Stimulated activated CD4-positive, alpha-beta T cell treated with anti-CD3 and anti-CD28 coated beads, Interleukin-4, amount 100 ng/mL, for 4 hours (primary cell): ENCODE measurements at places on chromosomes 11 and 22.

- DNase-seq = no peak
Measured at GRCh38 chr11:75174781-75175370, 24.0 kb downstream of the SLCO2B1 start.

DNA sequence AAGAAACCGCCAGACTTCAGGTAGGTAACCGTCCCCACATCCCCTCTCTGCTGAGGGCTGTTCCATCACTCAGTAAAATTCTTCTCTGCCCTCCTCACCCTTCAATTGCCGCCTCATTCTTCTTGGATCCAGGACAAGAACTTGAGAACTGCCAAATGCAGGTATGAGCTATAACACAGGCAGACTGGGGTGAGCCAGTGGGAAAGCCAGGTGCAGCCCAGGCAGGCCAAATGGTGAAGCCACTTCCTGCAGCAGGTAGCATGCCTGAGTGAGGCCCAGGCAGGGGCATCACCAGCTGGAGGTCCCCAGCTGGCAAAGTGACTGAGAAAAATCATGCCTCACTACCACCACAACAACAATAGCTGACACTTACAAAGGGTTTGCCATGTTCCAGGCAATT lies 22.4 kb upstream of the API5 start:
- DNase-seq = no peak

DNA sequence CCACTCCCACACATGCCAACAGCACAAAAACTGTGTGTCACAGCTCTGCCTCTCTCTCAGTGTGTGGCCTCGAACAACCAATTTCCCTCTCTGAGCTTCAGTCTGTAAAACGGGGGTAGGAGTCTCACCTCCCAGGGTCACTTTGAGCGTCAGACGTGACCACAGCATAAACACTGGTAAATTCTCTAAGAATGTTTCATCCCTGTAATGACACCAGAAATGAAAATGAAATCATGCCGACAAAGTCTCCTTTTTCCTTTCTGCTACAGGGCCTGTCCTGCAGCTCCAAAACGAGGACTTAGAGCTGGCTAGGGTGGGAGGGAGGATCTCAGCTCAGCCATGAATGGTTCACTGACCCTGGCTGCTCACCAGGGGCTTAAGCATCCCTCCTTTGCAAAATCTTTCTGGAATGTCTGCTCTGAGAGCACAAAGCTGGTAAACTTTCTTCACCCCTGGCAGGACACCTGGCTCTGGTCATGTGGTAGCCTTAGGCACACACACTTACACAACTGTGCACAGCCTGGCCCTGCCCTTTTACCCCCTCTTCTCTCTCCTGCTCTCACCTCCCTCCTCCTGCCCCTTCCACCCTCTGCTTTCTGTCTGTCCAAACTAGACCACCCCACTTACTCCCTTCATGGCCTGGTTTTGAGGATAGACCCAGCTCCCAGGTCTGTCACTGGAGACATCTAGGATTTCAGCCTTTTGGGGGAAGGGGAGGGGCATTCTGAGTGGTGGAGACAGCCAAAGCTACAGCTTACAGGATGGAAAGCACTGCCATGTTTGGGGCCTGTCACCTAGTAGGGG lies 12.3 kb upstream of the TSKU start:
- DNase-seq = no peak

DNA sequence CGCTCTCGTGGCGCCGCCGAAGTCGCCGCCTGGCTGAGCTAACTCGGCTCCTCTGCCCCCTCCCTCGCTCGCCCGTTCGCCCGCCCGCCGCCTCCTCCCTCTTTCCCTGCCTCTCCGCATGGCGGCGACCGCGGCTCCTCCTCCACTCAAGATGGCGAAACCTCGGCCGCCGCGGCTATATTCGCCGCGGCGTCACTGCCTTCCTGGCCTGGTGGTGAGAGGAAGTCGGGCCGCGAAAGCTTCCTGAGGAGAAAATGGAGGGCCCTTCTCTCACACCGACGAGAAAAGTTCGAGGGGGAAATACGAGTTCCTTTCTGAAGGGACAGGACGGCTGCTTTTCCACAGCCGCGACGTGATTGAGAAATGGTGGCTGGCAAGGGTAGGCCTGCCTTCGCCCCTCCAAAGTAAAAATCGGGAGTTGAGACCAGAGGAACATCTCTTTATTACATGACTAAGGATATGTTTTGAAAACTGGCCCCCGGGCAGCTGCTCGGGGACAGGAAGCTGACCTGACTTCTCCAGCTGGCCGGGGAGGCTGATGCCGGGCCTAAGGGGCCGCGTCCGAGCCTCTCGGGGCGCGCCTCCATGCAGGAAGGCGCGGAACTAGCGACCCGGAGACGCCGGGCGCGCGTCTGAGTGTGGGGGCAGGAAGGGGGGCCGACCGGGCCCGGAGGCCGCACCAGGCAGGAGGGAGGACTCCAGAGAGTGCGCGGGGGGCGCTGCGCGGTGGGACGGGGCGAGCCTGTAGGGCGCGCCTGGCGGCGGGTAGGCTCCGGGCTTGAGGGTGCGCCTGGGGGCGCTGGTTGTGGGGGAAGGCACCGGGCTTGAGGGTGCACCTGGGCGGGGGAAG lies at the start of gene DDX6:
TSS of gene DDX6 (minus strand) at position 54 of the 850 bp plus-strand sequence. CDS start 4,913 bp downstream, outside the sequence.
- peak; percentile 87 for DNase-seq

DNA sequence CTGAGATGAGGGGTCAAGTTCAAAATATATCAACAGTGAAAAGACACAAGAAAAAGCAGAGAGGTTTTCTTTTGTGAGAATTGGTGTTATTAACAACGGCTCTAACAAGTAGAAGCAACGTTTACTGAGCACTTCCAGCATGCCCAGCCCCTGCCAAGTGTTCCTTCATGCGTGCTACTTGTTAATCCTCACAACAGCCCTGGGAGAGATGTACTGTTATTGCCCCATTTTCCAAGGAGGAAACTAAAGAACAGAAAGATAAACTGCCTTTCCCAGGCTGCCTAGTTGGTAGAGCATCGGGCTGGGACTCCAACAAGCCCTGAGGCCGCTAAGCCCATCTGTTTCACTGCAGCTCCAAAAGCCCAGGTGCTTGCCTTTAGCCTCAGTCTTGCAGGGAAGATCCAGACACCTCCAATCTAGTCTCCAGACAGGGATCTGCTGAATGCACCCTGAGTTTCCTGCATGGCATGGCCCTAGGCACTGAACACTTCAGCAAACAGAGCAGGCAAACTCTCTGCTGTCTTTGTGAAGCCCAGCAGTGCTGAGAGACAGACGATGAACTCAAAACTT lies 25.5 kb downstream of the SPATA19 start:
- no peak for DNase-seq

- no peak for DNase-seq
Measured at GRCh38 chr11:69984457-69985261, 93.5 kb upstream of the ANO1 start.

DNA sequence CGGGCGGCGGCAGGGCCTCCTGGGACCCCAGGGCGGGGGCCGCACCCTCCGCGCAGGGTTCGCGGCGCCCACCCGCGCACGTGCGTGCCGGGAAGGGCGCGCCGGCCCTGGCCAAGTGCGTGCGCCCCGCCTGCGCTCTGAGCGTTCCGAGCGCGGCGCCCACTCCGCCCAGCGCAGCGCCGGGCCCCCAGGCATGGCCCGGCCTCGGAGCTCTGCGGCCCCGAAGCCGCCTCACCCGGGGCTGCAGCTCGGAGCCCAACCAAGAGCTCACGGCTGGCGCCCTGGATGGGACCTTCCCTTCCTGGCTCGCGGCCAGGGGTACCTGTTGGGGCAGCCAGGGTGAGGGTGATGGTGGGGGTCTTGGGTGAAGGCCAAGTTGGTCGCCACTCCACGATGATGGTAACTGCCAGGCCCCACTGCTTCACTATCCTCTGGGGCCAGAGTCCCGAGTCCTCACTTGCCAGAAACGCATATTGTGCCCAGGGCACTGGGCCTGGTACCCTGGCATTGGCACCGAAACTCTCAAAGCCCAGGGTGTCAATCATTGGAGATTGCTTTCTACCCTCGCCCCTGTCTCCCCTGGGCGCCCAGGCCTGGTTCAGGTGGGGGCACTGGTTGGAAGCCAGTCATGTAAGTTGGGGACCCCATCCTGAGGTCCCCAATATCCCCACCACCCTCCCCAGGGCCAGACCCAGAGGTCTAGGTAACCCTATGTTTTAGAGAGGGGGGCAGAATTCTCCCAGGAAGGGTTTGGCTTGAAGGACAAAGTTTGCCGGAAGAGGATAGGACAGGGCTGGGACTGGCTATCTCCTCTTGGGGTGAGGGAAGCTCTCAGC lies 882 bp downstream of the ANO1 start:
- DNase-seq = no peak

- no peak for DNase-seq
Measured at GRCh38 chr11:47506795-47507562, 46.0 kb downstream of the CELF1 start.

DNA sequence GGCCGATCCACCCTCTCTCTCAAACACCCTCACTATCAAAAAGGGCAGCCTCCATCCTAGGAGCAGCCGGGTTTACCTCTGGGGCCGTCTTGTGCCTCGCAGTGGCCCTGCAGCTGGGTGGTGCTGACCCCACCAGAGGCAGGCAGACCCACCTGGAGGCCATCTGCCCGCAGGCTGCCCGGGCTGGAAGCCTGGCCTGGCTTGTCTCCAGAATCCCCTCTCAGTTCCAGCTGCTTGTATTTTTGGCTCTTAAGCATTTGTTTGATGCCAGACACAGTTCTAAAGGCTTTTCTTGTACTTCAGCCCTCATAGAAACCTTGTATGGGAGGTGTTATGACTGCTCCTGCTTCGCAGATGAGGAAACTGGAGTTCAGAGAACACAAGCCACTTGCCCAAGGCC lies 4.2 kb upstream of the NFAM1 start:
- DNase-seq = no peak

- DNase-seq = no peak
Measured at GRCh38 chr11:122633219-122633829, 22.2 kb upstream of the UBASH3B start.

GRCh38 chr11:65055538-65055937 lies 2.8 kb downstream of the NAALADL1 start:
- no peak for DNase-seq

GRCh38 chr11:65429724-65430405 lies 7.3 kb downstream of the NEAT1 start:
- DNase-seq = no peak

DNA sequence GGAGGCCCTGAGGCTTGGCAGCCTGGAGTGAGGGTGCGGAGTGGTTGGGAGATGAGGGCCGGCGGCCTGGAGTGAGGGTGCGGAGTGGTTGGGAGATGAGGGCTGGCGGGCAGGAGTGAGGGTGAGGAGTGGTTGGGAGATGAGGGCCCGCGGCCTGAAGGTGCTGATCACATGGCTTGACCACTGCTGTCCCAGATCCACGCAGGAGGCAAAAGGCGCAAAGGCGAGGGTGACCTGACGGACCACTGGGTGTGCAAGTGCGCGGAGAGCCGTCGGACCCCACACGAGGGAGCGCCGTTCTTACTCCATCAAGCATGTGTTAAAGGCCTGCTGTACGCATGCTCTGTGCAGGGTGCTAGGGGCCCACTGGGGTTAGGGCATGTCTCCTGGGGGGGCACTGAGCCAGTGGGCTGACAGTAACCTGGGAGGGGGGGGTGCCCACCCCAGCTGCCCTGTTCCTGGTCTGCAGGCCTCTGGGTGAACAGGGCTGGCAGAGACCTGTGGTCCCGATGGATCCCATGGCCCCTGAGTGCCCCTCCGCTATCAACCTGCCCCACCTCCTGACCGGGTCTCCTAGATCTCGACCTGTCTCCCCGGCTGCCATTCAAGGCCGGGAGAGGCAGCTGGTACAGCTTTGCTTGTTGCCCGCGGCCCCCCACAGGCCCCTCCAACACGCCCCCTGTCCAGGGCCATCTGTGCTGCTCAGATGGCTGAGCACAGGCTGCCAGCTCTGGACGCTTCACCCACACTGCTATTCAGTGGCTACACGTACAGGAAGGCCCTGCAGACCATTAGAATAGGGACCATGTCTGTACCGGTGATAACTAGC lies 21.1 kb downstream of the MRGPRD start:
- DNase-seq = no peak

DNA sequence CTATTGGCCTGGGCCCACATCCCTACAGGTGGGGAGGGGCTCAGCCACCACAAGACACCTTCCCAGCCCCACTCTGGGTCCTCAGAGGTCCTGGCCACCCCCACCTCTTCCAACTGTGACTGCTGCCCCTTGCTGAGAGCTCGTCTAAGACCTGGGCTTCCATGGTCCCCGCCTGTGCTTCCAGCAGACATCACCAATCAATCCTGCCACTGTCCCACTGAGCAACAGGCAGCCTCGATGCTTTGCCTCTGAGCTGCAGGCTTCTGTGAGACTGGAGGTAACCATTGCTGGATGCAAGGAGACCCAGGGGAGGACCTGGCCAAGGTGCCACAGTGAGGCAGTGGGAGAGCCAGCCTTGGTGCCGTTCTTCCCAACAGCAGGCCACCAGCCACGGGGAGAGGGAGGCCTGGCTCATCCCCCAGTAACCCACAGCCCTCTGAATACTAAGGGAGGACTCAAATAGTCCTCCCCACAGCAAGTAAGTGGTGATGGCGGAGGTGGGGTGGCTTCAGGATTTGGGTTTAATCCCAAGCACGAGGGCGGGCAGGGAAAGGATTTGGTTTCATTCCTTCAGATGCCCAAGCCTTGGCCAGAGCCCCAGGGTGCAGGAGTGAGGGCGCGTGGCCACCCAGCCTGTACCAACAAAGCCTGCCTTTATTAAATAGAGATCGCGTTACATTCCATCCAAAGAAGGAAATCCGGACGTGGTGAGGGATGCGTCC lies 5.5 kb upstream of the FADS3 start:
- DNase-seq = no peak

- no peak for DNase-seq
Measured at GRCh38 chr22:29225422-29226090, 19.9 kb downstream of the EMID1 start.

- no peak for DNase-seq
Measured at GRCh38 chr11:12668166-12668565, 6.1 kb upstream of the TEAD1 start.

- DNase-seq = no peak
Measured at GRCh38 chr11:79287952-79288351, 152.9 kb downstream of the TENM4 start.

DNA sequence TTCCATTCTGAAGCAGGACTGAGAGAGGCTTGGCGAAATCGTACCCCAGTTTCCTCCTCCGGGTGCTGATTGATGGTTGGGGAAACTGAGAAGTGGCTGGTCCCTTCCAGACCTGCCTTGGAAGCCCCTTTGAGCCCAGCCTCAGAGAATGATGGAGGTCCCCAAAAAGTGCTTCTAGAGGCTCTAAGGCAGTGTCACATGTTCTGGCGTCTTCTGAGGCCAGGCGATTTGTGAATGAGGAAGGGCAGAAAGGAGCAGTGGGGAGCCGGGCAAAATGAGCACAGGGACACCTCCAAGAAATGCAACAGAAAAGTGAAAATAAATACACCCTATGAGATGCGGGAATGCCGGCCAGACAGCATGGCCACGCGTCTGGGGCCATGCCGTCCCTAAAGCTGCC lies 1.0 kb upstream of the LIF start:
- no peak for DNase-seq

DNA sequence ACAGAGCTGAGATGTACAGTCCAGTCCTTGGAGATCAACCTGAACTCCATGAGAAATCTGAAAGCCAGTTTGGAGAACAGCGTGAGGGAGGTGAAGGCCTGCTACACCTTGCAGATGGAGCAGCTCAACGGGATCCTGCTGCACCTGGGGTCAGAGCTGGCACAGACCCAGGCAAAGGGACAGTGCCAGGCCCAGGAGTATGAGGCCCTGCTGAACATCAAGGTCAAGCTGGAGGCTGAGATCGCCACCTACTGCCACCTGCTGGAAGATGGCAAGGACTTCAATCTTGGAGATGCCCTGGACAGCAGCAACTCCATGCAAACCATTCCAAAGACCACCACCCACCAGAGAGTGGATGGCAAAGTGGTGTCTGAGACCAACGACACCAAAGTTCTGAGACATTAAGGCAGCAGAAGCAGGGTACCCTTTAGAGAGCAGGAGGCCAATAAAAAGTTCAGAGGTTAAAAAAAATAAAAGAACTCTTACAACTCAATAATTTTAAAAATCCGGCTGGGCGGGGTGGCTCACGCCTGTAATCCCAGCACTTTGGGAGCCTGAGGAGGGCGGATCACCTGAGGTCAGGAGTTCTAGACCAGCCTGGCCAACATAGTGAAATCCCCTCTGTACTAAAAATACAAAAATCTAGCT lies 69.9 kb upstream of the RTL6 start:
- peak; percentile 25 for DNase-seq
